ENCODE measurements at places on chromosomes 5 and 9.

GRCh38 chr9:110048976-110049698 lies 158.8 kb downstream of the C9orf152 start:
- peak; percentile 60 for DNase-seq

- no peak for DNase-seq
Measured at GRCh38 chr9:135210676-135211523, 123.4 kb downstream of the OLFM1 start.

DNA sequence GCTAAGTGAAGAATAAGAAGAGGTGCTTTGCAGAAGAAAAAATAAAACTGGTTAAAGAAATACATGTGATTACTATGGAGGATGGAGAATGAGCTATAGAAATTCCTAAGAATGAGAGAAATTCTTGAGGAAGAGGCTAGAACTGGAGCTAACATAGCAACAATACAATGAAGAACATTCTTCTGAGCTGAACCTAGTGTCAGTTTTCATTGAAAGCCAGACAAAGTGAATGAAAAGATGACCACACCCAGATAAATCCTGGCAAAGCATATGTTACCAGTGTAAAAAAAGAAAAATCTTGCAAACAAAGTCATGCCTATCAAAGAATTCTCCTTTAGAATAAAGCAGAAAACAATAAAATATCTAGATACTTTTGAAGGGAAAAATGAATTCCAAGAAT lies 39.6 kb downstream of the SGCD start:
- no peak for DNase-seq

DNA sequence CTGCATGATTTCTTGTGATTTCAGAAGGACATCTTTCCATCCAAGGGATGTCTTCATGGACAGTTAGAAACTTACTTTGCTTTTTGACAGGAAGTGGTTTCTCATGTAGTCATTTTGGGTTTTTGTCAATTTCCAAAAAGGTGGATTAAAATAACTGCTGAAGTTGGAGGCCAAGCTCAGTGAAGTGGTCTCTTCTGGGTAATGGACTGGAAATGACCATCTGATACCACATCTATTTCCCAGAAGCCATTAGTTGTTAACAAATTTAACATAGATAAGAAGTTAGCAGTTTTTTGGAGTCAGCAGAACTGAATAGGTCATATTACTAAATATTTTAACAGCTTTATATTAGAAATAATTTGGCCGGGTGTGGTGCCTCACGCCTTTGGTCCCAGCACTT lies 86.2 kb upstream of the MYO10 start:
- DNase-seq = peak; percentile 36

DNA sequence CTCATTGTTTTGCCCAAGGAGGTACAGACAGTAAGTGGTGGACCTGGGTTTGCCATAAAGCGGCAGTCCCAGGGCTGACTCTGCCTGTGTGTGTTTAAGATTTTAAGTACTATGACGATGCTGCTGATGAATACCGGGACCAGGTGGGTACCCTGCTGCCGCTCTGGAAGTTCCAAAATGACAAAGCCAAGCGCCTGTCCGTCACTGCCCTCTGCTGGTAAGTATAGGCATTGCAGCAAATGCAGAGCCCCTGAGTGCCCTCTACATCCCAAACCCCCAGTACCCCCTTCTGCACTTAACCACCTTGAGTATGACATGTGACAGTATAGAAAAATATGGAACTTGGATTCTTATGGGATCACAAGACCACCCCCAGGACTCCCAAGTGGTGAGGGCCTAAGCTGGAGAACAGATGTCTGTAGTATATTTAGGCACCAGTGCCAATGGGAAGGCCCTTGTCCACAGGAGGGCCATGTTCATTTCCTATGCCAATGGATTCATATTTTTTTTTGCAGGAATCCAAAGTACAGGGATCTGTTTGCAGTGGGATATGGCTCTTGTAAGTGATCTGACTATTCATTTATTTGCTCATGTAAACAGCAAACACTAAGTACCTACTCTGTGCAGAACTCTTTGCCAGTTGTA lies 22.0 kb downstream of the ENHO start:
- peak; percentile 44 for DNase-seq

GRCh38 chr5:142643634-142644033 lies 42.3 kb downstream of the FGF1 start:
- DNase-seq = no peak

DNA sequence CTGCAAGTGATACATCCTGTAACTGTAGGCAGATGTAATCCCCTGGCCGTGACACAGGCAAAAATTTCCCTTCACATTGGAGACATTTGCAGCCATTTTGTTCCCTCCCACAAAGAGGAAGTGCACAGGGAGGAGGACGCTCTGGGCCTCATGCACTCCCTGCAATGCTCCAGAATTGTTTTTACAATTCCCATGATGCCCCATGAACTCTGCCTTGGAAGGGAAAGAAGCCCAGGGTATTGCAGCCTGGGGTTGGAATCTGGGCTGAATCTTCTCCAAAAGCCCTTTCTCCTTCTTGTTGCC lies 491.7 kb downstream of the CCDC171 start:
- DNase-seq = no peak
